ENCODE measurements at places on chromosomes 7 and 10.

DNA sequence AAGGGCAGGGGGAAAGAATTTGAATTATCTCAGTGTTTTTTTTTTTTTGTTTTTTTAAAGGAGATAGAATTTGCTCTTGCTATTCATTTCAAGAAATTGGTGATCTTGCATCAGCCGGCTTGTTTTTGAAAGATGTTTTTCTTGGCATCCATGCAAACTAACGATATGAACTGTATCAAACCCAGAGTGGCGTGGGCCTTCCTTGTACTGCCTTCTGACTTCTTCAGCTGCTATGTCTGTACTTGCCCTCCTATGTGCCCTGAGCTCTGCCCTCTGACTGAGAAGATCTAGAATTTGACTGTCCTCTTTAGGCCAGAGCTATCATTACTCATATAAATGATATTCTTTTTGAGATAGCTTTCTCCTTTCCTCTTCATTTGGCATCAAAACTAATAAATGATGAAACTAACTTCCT is 183.1 kb downstream of the EXOC4 start:
- DNase-seq: peak; percentile 64

GRCh38 chr10:123999261-123999660 is 94.1 kb downstream of the CHST15 start:
- DNase-seq: no peak

- peak; percentile 35 for DNase-seq
Measured at GRCh38 chr7:27586825-27587224, 75.9 kb downstream of the HIBADH start.

DNA sequence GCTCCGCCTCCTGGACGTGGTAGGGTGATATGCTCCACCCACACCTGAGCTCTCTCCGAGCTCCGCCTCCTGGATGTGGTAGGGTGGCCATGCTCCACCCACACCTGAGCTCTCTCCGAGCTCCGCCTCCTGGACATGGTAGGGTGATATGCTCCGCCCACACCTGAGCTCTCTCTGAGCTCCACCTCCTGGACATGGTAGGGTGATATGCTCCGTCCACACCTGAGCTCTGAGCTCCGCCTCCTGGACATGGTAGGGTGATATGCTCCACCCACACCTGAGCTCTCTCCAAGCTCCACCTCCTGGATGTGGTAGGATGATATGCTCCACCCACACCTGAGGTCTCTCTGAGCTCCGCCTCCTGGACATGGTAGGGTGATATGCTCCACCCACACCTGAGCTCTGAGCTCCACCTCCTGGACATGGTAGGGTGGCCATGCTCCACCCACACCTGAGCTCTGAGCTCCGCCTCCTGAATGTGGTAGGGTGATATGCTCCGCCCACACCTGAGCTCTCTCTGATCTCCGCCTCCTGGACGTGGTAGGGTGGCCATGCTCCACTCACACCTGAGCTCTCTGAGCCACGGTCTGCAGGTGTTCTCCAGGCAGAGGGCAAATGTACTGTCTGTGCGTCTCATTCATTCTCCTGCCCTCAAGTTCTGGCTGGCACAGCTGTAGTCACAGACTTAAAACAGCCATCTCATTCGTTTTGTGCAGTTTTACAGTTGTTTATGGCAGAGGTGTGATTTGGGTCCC is 252.4 kb downstream of the DIP2C start:
- DNase-seq: no peak

DNA sequence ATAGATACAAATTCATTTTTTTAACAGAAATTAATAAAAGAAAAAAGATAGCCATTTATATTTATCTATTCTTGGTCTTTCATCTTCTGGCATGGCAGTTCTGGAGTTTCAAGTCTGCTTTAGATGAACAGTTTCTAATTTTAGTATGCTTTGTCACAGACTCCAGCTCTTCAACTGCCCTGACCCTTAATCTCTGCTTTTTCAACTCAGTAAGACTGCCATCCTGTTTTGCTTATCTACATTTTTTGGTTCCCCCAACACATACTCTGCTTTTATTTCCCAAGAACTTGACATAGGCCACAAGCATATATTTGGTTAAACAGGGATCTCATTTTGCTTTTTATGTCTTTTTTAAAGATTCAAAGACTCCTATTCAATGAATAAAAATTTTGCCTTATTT is 309.3 kb upstream of the KCND2 start:
- DNase-seq: no peak

DNA sequence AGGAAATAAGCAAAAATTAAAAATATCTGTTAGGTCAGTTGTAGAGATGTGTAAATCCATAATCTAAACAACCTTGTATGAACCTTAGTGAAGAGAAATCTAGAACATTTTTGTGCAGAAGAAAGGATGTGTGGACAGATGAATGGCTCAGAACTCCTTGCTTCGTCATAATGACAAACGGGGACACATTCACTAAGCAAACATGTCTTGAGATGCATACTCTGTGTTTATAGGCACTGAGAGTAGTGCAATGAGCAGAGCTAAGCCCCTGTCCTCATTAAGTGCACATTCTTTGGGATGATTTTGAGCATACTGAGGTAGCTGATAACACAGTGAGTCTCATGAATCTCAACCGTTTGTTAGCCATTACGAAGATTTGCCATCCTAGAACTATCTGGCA is 360.6 kb upstream of the ANKRD30A start:
- DNase-seq: no peak

- peak; percentile 88 for DNase-seq
Measured at GRCh38 chr10:29409241-29410054, 120.6 kb downstream of the LYZL1 start.

- DNase-seq: no peak
Measured at GRCh38 chr7:132049462-132050304, 493.3 kb upstream of the PODXL start.

- DNase-seq: no peak
Measured at GRCh38 chr7:685540-685939, 41.0 kb upstream of the DNAAF5 start.

GRCh38 chr7:148717266-148717793 is 18.6 kb downstream of the CUL1 start:
- no peak for DNase-seq

DNA sequence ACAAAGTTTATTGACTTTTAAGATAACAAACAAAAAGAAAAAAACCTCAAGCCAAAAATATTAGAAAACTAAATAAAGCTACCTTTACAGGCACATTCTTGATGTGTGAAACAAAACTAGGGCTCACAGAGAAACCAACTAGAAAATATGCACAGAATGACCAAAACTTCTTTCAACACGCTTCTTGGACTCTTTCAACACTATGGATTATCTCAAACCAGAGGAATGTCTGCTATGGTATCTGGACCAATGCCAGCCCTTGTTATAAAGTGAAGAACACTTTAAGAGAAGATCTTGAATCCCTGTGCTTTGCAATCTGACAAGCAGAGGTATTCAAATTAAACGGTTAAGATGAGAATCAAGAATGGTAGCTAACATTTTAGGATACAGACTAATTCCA is 76.6 kb downstream of the DNAJC1 start:
- peak; percentile 96 for DNase-seq

DNA sequence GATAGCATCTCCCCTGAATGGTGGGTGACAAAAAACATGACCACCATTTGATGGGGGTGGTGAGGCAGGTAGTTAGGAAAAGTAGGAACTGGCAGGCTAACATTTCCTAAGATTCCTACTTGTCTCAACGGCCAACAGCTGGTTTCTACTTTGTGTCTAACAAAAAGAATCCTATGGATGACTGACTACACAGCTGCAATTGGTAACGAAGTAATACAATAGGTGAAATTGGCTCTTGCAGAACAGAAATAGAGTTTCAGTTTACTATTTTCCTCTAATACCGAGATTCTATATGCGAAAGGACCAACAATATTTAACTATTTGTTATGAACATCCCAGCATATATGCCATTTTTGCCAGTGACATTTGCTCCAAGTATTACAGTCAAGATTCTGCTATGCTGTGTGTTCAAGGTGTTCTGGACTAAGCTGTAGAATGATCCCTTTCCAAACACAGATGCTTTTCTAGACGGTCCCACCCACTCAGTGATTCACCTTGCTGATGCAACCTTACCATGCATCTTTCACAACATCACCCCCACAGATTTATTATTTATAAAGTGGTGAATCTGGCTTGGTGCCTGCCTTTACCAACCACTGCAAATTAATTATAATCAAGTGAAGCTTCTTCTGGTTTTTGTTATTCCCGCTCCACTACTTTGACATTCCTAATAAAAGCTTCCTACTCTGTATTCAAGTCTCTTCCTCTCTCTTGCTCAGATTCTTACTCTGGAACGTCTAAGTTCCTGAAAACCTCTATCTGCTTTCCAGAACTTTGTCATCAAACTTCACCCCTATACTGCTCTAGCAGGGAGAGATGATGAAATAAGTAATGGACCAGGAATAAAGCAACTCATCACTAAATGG is 16.8 kb downstream of the BBIP1 start:
- DNase-seq: peak; percentile 38

GRCh38 chr10:53458007-53458406 is 685.4 kb upstream of the MBL2 start:
- peak; percentile 1 for DNase-seq

DNA sequence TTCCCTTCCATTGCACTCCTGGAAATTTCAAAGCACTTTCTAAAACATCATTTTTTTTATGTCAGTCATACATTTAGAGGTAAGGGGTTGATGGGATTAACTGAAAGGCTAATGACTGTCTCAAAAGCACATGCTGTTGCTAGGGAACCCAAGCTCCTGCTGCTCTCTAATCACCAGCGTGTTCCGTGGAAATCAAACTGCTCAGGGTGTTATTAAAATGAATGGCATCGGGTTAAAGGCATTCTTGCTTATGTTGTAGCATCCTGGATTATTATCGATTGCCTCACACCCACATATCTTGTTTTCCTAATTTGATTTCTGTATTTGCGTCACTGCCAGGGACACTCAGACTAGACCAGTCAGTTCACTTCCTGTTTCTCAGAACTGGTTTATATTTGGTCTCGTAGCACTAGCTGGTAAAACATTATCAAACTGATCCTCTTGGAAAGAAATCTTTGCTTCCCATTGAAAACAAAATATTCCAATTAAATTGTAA is 216.5 kb upstream of the MKLN1 start:
- DNase-seq: peak; percentile 32

DNA sequence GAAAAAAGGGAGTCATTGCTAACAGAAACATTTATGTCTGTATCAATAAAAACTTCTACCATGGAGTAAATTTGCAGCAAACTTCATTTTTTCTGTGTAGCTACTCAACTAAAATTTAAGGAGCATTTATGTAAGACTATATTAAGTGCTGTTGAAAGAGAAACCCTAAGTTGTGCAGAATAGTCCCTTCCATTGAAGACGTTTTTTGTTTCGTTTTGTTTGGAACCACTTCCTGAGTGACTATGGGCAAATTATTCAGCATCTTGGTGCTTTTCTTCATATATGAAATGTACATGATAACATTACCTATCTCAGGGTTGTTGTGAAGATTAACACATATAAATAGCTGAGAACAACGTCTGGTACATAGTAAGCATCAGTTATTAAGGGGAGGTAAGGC is 24.3 kb downstream of the SEM1 start:
- DNase-seq: no peak

DNA sequence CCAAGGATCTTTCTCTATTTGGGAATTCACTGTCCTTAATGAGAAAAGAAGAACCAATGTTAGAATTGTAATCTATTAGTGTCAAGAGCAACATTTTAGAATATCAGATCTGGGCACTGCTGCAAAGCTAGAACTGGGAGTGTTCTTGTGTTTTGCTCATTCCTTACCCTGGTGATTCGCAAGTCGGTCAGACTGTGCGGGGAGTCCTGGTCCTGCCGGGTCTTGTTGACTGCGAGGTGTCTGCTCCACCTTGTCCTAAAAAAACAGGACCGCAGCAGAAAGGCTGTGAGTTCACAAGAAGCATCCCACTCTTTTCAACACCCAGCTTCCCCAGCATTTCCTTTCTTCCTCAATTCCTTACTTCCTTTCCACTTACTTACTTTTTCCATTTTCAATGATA is 79.0 kb downstream of the GRB10 start:
- DNase-seq: no peak

- DNase-seq: no peak
Measured at GRCh38 chr7:96686305-96686704, 23.3 kb downstream of the SEM1 start.

- no peak for DNase-seq
Measured at GRCh38 chr10:129852829-129853561, 111.1 kb downstream of the EBF3 start.

- DNase-seq: no peak
Measured at GRCh38 chr10:23189024-23189423, 3.1 kb upstream of the PTF1A start.

Data from astrocyte of the hippocampus (primary cell).